ENCODE measurements at places on chromosomes 2 and 18.

GRCh38 chr2:144682248-144682647 lies 162.3 kb upstream of the ZEB2 start:
- no peak for DNase-seq

DNA sequence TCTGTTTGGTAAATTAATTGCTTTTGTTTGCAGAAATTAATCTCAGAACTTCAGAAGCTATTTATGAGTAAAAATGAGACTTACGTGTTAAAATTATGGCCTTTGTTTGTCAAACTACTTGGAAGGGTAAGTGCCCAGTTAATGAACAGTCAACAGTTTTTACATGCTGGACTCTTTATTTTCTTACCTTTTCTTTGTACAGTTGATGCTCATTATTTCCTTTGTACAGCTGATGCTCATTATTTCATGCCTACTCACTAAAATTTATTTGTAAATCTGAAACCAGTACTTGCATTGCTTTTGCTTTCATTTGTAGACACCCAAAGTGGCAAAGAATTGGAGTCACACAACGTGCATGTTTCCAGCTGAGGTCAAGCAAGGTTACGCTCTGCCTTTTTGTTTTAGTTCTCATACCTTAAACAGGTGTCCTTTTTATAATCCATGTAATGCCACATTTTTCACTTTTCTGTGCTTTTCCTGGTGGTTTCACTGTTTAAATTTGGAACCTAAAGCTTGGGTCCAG lies 13.3 kb downstream of the RIF1 start:
- DNase-seq: no peak

DNA sequence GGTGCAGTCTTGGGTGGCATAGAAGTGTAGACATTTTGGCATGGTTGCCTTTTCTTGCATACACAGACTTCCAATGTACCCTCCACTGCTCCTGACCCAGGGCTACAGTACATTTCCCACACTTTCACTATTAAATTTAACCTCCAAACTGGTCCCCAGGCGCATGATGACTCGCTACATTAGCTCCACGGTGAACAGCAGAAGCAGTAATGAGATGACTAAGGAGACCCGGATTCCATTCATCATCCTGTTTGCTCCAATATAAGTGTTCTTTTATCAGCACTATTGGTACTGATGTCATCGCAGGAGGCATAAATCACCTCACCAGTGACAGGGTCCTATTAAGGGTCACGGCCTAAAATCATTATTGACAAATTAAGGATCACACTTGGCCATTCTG lies 316.5 kb downstream of the EN1 start:
- DNase-seq: no peak

DNA sequence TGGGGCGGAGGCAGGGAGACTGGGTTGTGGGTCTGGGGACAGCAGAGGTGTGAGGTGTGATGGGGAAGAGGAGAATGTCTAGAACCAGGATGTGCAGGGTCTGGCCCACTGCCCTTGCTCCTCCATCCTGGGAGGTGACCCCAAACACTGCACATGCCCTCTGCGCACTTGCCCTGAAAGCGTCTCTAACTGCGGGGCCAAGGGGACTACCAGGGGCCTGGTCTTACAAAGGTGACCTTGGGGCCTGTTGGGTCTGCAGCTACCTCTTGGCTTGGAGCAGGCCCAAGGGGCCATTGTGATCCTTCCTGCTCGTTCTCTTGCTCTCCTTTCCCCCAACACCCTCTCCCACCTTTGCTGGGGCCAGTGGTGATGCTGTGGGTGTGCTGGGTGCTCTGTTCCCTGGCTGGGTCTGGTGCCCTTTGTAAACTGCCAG lies 48.0 kb upstream of the FAHD2A start:
- DNase-seq: no peak

- no peak for DNase-seq
Observed at GRCh38 chr2:227057060-227057459, 106.9 kb downstream of the COL4A4 start.

DNA sequence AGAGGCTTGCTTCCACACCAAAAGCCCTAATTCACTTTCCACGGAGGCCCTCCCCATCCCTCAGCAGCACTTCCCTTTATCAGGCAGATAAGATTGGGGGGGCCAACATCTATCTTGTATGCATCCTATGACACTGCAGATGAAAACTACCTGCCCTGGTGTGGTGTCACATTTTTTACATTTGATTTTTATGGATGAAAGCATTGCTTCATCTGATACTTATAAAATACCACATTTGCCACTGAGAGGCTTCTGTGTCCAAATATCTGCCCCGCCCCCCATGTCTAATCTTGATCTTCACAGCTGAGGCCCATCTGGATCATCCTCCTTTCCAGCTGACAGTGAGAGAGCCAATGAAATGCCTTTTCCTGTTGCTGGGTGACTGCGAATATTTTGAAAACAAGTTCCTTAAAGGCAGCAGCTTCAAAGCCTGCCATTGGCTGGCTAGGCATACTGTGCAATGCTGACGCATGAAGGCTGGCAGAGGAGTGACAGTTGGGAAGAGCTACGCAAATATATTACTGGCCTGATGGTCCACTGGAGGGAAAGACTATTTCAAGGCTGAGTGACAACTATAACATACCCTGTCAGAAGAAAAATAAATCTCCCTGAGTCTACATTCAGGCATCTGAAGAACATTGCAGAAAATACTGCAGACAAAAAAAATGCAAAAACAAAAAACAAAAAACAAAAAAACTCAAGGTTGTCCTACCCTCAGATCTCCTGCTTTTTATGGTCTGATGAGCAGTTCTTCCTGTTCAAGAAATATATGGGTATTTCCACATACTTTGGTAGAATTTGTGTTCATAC lies 318.7 kb downstream of the PDE11A start:
- DNase-seq: no peak

DNA sequence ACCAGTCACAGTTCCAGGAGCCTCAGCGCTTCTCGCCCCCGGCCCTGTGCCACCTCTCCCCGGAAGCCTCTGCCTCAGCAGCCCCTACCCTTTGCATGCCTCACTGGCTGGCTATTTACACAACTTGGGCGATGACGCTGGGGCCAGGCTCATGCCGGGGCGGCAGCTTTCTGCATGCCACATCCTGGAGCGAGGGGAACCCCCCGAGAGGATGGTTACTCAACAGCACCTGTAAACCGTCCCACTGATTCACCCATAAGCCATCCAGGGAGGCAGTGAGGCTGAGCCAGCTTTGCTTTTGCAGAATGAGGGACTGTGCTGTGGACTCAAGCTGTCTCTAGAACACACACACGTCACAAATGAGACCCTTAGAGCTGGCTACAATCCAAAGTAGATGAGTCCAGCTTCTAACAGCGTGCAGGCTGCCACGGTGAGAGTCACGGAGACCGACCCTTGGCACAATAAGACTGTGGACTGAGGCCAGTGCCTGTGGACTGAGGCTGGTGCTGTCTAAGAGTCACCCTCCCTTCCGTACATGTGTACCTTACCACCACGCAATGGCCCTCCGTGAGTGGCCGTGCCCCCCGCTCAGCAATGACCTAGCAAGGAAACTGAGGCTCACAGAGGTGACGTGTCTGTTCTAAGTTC lies 45.6 kb upstream of the ODC1 start:
- DNase-seq: no peak

GRCh38 chr2:16760426-16760825 lies 94.8 kb upstream of the CYRIA start:
- no peak for DNase-seq

- no peak for DNase-seq
Observed at GRCh38 chr2:235502336-235502735, 8.5 kb downstream of the AGAP1 start.

DNA sequence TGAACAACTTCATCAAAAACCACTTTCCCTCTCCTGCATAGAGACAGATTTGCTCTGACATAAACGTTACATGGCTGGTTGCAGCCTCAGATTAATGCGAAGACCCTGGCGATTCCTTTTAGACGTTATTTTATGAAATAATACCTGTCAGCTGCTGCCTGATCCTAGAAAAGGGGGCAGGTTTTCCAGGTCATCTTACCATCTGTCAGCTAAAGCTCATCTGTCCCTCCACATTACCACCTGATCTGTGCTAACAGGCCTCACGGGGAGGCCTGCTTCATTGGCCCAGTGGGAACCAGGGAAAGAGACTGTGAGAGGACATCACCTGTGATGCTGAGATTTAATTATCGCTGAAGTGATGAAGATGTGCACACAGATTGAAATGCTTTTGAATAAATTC lies 261.0 kb downstream of the ARHGAP15 start:
- no peak for DNase-seq

- no peak for DNase-seq
Observed at GRCh38 chr2:10454505-10454904, 6.4 kb upstream of the ODC1 start.

GRCh38 chr2:69570474-69570873 lies 73.1 kb downstream of the AAK1 start:
- no peak for DNase-seq

GRCh38 chr2:96103761-96104486 lies 12.4 kb downstream of the ADRA2B start:
- no peak for DNase-seq

- no peak for DNase-seq
Observed at GRCh38 chr2:209907746-209908145, 94.7 kb upstream of the RPE start.

DNA sequence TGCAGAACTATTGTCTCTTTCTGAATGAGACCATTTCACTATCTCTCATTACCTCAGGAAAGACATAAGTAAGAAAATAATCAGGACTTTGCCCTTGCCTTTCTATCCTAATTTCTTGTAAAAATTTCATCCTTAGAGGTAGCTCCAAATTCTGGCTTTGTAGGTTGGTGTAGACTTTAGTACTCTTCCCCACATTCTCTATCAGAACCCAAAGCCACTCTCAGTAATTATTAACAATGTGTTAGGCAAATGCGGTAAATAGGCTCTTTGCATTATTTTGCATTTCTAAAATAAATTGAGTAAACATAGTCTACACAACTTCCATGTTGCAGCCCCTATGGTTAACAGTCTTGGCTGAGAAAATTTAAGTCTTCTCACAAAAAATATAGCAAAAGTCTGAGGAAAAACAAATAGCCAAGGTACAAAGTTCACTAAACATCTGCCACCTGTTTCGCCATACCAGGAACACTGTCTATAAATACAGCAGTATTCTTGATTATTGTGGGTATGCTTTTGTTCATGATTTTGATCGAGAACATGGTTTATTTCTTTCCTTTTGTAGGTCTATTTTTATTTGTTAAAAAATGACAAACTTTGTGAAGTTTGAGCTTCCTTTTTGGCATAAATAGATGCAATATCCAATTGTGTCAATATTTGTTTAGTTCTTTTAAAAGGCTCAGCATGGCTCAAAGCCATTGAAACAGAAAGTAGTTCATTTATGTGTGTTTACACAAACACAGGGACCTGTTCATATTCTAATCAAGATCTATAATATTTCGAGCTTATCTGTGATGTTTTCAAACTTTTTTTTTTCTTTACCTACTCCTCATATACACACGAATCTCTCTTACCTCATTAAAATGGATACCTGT lies 1061.5 kb downstream of the CNTNAP5 start:
- DNase-seq: no peak

All from cortex of kidney (tissue), 1 donor.